ENCODE measurements at places on chromosomes 11 and 22.

DNA sequence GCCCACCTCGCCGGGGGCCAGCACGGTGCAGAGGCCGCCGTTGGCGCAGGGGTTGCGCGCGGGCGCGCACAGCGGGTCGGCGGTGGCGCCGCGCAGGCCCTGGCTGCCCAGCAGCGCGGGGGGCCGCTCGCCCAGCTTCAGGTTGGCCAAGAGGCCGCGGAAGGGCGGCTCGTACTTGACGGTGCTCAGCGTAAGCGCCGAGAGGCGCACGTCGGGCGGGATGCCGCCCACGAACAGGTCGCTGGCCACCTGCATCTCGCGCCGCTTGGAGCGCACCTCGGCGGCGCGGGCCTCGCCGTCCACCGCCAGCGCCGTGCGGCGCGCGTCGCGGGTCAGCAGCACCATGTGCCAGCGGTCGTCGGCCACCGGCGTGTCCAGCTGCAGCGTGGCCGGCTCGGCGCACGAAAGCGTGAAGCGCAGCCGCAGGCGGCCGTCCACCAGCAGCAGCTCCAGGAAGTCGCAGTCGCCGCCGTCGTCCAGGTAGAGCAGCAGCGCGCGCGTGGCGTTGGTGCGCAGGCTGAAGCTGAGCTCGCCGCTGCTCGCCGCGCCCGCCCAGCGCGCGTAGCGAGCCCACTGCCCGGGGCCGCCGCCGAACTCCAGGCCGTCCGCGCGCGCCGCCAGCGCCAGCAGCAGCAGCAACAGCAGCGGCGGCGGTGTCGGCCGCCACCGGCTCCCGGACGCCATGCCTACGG, 9.8 kb downstream of the NRXN2 start:
- no peak for DNase-seq

- no peak for DNase-seq
Measured at GRCh38 chr11:10208131-10208575, 85.9 kb downstream of the SBF2 start.

DNA sequence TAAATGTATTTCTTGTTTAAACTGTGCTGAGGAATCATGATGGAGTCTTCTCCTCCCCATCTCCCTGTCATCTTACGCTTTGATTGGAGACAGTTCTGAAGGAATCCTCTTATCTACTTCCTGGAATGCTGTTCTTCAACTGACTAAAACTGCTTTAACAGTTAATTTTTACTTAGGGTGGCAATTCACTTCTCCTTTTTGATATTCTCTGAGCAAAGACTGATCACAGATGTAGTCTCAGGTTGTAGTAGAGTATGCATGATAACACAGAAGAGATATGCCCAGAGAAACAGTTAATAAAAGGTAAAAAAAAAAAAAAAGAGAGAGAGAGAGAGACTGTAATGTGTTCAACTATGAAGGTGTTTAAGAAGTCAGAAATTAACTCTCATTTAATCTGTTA, 1.4 kb upstream of the CASP5 start:
- no peak for DNase-seq

GRCh38 chr11:93832780-93833179, 17.6 kb downstream of the VSTM5 start:
- DNase-seq, result no peak

GRCh38 chr11:17991783-17992433, 20.9 kb downstream of the SERGEF start:
- no peak for DNase-seq

- DNase-seq, result no peak
Measured at GRCh38 chr11:102716527-102716926, 8.2 kb downstream of the MMP8 start.

Measured in tibial nerve (tissue), 4 donors.